ENCODE measurements at places on chromosomes 4 and X.

GRCh38 chr4:23966725-23967124, 76.9 kb upstream of the PPARGC1A start:
- DNase-seq: no peak

DNA sequence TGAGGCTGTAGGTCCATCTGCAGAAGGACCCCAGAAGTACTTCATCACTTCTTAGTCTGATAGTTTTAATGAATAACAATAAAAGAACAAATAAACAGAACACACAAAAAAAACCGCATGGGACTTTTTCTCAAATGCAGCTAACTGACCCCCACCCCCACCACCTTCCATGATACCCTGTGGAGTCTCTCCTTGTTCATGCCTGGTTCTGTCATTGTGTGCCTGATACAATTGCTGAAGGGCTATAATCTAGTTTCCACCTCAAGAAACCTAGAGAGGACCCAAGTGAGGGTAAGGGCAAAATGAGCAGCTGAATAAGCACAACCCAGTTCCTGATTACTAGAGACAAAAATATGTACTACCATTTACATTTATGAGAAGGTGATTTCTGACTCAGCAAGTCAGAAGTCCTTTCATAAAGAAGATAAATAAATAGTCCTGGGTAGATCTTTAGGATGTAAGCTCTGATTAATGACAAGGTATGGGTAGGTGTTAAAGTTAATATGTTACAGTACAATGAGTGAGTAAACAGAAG, 155.1 kb downstream of the TMA16 start:
- no peak for DNase-seq

- peak; percentile 21 for DNase-seq
These were observed 169.9 kb upstream of the RBPJ start for GRCh38 chr4:26150948-26151347.

DNA sequence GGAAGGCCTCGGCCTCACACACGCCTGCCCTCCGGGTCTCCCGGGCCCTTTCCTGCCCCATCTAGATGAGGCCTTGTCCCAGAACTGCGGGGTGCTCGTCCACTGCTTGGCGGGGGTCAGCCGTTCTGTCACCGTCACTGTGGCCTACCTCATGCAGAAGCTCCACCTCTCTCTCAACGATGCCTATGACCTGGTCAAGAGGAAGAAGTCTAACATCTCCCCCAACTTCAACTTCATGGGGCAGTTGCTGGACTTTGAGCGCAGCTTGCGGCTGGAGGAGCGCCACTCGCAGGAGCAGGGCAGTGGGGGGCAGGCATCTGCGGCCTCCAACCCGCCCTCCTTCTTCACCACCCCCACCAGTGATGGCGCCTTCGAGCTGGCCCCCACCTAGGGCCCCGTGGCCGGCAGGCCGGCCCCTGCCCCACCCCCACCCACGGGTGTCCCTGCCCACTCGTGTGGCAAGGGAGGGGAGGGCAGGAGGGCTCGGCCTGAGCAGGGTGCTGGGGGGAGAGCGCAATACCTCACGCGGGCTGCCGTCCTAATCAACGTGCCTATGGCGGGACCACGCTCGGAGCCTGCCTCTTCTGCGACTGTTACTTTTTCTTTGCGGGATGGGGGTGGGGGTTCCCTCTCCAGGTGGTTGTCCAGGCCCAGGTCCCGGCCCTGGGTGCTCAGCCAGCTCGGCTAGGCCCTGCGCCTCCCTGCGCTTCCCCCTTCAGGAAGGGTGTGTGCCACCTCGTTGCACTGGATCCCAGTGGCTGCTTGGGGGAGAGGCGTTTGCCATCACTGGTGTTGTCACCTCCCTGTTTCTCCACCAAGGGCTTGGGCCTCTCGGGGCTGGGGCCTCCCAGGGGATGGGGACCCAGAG, 3.1 kb downstream of the DUSP9 start:
- no peak for DNase-seq

DNA sequence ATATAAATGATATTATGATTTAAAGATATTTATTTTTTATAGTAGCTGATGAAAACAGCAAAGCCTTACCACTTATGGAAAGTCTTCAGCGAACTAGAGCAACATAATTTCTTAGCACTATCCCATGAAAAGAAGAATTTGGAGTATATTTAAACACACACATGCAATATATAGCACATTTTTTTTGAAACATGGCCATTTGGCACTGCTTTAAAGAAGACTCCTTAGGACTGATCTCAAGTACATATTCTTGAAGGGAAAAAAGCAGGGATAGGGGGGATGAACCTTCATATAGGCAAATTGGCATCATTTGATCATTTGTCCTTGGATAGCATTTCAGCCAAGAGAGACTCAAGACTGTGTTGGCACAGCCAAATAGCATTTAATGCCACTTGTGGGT, 193.3 kb downstream of the ANKRD50 start:
- no peak for DNase-seq

DNA sequence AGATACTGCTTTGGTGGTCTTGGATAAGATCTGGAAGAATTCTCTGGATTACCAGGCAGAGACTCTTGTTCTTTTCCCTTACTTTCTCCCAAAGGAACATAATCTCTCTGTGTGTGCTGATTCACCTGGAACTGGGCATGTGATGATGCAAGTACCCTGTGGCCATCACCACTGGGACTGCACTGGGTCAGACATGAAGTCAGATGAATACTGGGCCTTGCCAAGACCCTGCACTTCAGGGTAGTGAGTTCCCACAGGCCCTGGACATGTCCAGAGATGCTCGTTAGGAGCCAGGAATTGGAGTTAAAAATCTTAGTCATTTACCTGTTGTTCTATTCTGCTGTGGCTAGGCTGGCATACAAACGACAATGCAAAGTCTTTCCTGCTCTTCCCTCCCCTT, 290.1 kb upstream of the BMP3 start:
- no peak for DNase-seq

DNA sequence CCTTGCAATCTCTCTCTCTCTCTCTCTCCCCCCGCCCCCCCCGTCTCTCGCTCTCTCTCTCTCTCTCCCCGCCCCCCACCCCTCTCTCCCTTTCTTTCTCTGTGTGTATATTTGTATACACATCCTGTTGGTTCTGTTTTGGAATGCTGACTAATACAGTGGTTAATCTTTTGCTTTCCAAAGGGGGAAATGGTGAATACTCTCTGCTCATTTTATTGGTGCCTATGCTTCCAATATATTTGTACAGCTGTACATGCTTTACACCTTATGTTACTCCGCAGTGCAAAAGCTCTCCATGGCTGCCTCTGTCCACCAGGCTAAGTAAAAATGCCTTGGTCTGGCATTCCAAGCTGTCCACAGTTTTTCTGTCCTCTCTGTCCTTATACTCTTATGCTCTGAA, 158.8 kb downstream of the RBMX2 start:
- no peak for DNase-seq

DNA sequence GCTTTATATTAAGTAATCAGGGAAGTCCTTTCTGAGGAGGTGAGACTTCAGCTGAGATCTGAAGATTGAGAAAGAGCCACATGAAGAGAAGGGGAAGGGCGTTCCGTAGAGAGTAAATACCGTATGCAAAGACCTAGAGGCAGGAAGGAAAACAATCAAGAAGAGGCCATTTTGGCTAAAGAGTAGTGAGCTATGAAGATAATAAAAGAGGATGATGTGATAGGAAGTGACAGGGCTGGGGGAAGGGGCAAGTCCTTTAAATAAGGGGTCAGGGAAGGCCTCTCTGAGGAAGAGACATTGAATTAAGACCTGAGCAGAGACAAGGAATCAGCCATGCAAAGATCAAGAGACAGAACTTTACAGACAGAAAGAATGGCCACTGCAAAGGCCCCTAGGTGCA, 86.2 kb downstream of the ZIC3 start:
- DNase-seq: no peak

DNA sequence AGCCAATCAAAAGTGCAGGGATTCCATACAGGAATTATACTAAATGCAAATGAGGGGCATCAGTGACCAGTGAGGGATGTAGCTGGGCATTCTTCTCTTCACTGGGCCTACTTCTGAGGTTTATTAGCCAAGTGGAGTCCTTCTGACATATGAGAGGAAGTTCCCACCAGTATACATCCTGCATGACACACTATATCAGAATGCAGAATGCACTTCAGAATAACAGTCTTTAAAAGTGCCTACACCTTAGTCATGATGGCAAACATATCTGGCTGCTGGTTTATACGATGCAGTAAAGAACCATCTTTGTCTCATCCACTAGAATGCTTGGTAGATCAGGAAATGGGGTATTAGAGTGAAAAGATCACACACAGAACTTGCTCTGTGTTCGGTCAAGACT, 180.3 kb upstream of the PPARGC1A start:
- DNase-seq: no peak

- DNase-seq: no peak
These were observed 151.4 kb downstream of the ZNF518B start for GRCh38 chr4:10305816-10306215.

DNA sequence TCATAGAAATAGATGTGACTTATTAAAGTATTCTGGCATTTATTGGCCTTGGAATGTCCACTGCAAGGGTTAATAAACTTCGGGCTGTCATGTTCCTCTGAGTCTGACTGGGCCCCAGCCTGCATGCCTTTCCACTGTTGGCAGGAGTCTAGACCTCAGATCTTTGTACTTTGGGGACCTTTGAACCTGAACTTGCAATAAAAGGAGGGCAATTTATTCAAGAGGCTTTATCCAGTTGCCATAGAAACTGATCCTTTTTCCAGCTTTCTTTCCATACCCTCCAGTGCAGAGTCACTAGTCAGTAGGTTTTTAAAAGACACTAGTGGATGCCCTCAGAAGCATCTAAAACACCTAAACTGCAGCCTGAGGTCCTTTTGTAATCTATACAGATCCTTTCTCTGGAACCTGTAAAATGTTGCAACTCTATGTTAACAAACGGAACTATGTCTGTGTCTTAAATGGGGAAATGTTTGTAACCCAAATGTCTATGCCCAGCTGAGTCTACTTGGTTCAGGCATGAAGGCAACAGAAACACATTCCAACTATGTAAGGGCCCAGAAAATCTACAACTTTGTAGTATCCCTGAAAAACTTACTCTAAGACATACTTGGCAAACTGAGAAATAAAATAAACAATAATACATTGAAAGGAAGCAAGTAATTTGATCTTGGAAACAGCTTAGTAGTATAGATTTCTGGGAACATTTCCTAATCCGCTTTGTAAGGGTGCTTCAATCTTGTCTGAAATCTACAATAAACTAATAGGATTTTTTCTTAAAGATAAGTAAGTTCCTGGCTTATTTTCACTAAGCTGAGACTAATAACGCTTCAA, 41.5 kb downstream of the SOWAHB start:
- no peak for DNase-seq

GRCh38 chr4:44675366-44675765, 2.9 kb upstream of the GUF1 start:
- DNase-seq: no peak

- DNase-seq: no peak
These were observed 43.2 kb downstream of the KIT start for GRCh38 chr4:54700986-54701385.

- no peak for DNase-seq
These were observed 6.5 kb downstream of the FATE1 start for GRCh38 chrX:151722241-151722846.

DNA sequence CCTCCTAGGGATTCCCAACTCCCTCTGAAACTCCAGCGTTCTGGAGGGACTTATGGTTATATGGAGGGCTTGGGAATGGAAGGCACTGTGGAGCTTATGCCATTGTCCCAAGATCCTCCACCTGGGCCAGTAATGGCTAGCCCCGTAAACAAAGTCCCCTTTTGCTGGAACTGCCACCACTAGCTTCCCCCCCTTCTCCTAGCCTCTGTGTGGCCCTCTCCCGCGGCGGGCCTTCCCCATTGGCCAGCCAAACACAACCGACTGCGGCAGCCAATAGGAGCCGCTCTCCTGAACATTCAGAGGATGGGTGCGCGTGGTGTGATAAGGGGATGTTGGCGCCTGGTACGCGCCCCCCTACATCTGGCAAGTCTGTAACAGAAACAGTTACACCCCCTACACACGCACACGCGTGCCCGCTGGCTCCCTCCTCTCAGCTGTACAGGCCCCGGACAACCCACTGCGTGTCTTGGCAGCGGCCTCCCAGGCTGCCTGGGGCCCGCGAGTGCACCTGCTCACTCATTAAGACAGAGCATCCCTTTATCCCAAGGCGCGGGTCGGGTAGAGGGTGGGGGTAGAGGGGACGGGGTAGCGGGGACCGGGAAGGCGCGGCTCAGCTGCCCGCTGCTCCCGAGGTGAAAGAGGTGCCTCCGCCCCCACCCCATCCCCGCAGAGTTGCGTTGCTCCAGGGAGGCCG, 863 bp upstream of the RAB33A start:
- DNase-seq: peak; percentile 48

- DNase-seq: no peak
These were observed 120.0 kb downstream of the SH3RF1 start for GRCh38 chr4:169150806-169151205.

GRCh38 chr4:75800972-75801371, 76.6 kb downstream of the USO1 start:
- no peak for DNase-seq

DNA sequence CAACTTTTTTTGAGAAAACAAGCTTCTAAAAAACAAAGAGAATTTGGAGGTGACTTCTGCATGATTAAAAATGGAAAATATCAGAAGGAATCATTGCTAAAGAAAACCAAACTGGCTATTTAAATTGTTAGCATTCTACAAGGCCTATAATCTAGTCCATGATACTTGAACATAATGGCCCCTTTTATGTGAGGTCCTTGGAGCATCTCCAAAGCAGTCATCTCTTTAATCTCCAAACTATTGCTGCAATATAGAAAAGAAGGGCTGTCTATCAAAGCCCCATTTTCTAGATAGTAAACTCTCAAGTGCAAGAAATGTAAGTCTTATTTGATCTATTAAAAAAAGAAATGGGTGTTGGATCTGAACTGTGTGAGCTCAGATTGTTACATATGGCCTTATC, 615.1 kb downstream of the CENPC start:
- no peak for DNase-seq

DNA sequence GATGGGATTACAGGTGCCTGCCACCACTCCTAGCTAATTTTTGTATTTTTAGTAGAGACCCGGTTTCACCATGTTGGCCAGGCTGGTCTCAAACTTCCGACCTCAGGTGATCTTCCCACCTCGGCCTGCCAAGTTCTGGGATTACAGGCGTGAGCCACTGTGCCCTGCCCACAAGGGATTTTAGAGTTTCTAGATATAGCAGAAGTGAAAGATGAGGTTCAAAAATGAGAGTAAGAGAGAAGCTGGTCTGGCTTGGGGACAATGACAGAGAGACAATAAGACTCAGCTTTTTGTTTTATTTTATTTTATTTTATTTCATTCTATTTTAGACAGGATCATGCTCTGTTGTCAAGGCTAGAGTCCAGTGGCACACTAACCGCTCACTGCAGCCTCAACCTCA, 30.6 kb downstream of the TRIM61 start:
- no peak for DNase-seq

DNA sequence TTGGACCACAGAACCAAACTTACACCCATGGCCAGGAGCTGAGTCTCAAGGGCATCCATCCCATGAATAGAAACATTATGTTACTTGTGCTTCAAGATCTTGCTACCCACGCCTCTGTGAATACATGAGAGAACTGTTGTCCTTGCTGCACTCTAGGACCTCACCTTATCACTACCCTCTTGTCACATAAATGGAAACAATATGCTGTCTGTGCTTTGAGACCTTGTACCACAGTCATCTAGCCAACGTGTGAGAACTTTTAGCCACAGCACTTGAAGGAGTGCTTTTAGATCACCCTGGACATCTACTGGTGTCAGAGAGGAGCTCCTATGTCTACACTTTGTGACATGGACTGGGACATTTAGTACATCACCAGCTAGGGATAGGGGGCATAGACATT, 30.7 kb upstream of the HUWE1 start:
- DNase-seq: no peak

GRCh38 chr4:91212211-91212610, 1085.0 kb downstream of the CCSER1 start:
- no peak for DNase-seq
